ENCODE measurements at places on chromosomes 7 and 10.

GRCh38 chr10:132669208-132669861 lies 116.6 kb downstream of the NKX6-2 start:
- no peak for DNase-seq

DNA sequence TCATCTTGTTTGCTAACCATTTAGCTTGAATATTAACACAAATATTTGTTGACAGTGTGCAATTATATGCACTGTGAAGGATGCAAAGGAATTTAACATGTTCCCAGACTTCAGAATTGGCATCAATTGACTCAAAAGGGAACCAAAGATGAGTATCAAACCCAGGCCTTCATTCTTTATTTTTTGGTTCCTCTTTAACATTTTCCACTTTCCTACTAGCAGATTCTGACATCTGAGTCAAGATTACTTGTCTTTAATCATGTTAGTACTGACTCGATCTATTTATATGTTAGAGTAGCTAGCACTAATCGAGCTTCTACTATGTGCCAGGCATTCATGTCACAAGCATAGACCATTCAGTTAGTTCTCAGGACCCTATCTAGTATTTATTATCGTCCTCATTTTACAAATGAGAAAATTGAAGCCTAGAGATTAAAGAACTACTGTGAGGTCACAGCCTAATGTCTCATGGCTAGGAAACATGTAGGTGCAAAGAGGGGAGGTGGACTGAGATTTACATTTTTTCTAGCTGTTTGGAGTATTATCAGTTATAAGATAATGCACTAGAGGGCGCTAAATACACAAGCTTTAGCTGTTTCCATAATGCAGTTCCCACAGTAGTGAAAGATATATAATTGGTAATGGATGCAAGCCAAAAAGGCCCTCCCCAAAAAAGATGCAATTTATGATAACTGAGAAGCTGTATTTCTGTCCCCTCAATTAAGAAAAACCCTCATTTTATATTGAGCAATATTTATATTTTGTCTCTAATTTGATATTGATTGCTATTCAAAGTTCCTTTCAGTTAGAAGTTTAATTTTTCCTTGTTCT lies 32.9 kb upstream of the KMT2E start:
- peak; percentile 68 for DNase-seq

- no peak for DNase-seq
Measured at GRCh38 chr10:116158036-116158435, 115.0 kb downstream of the GFRA1 start.

- no peak for DNase-seq
Measured at GRCh38 chr7:136496551-136496950, 371.9 kb upstream of the CHRM2 start.

GRCh38 chr10:99565166-99565565 lies 32.4 kb downstream of the NKX2-3 start:
- DNase-seq: no peak

DNA sequence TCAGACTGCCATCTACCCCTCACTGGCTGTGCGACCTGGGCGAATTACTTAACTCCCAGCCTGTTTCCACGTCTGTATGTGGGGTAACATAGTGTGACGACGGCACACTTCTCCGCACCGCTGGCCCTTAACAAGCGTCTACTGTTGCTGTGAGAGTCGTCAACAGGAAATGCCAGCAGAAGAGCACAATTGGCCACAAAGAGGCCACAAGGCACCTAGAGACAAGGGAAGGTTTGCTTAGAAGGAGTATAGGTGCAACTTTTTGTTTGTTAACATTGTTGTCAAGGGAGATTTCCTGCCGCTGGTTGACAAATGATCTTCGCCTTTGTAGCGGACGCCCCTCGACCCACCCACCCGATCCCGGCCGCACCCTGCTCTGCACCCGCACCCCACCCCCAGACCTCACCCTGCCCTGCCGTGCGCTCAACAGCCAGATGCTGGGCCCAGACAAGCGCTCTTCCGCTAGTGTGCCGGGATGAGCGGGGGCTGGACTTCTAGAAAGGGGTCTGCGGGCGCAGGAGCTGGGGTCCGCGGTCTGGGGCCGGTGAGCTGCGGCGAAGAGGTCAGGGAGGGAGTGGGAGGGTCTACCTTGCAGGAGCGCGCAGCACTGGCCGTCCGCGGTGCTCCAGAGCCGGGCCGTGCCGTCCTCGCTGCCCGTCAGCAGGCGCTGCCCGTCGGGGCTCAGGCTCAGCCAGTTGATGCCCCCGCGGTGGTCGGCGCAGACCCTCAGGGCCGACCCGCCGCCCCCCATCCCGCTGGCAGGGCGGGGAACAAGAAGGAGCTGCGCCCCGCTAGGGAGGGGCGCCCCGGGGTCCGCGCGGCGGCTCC lies 785 bp downstream of the WDR86 start:
- DNase-seq: no peak

- DNase-seq: no peak
Measured at GRCh38 chr7:45987521-45988290, 66.6 kb upstream of the IGFBP3 start.

DNA sequence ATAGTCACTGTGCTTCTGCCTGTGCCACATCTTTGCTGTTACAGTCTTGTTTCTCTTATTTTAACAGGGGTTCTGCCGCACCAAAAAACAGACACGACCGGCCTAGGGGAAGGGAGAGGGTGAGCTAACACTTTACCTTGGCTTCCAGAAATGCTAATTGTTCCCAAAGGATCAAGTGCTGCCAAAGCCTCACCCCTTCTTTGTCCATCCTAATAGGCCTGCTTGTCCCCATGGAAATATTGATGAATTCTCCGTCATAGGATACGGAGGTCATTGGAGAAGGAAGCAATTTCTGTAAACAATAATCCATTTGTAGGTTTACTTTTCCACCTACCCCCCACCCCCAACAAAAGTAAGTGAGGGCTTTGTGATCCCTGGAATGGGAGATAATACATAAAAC lies 567.3 kb downstream of the KCNMA1 start:
- no peak for DNase-seq

GRCh38 chr10:108901781-108902618 lies 1021.3 kb downstream of the XPNPEP1 start:
- no peak for DNase-seq

DNA sequence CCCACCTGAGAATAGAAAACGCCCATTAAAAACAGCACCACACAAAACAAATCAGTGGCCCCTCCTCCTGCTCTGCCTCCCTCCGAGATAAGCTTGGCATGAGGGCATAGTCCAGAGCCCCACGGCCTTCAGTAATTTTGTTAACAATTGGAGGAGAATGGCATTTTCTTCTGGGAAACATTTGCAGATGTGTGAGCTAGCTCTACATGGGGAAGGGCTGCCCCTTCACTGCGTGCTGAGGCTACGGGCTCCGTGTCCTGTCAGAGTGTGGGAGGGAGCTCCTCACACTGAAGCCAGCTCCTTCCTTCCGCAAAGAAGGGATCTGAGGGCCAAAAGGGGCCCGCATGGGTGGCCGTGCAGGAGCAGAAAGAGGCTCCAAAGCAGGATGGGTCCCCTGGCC lies 15.2 kb downstream of the GRK5 start:
- DNase-seq: no peak

DNA sequence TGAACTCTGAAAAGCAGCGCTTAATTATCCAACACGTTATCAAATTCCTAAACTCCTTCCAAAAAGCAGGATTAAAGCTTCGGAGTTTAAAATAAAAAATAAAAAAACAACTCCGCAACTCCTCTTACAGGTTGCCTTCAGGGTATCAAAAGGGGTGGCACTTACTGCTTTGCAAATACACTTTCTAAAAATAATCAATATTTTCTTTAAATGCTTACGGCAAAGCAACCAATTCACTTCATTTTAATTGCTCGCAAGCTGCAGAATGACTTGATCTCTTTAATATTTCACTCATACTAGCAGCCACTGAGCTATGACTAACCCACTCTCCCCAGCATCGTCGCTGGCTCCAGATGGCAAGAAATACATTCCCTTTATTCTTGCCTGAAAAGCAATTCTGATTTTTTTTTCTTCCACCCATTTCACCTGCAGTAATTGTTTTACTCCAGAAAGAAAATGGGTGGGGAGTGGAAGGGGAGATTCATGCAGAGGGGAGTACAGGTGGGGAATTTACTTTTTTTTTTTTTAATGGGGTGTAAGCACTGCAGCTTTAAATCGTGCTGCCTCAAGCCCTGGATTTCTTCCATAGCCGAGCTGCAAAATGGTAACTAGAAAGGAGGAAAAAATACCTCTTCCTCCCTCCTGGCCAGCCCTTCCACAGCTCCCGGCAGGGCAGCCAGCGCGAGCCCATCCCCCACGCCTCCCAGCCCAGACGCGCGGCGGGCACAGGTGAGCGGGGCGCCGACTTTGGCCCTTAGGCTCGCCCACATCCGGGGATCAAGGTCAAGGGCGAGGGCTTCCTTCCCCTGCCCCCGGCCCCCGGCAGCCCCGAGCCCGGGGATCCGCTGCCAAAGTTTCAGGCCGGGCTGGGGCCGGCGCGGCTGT lies 54.2 kb upstream of the FHIP2A start:
- DNase-seq: no peak

DNA sequence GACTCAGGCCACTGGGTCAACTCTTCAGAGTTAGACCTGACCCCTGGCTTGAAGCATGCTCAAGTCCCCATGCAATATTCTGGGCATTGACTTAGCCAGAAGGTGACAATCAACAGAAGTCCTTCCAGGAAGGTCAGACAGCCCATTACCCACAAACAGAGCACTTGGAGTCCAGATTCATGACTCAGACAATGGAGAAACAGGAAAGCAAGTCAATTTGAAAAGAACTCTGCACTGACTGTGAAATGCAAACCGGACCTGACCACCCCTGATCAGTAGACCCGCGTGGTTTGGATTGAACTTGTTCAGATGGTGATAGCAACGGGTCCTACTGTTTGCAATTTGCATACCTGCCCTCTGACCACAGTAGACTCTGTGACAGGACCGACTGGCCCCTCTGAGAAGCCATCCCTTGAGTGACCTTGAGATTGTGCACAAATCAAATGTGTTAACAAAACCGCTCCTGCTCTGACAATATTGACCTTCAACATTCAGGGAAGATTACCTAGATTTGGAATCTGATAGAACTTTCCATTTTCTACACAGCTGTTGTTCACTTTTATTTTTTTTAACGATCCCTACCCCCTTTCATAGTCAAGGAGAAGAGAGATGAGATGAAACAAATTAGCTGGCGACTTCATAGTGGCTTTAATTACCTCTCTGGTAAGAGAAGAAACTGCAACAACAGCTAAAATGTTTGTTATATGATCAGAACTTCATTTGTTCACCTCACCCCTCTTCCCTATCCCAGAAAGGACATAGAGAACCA lies 138.7 kb downstream of the NRP1 start:
- no peak for DNase-seq

DNA sequence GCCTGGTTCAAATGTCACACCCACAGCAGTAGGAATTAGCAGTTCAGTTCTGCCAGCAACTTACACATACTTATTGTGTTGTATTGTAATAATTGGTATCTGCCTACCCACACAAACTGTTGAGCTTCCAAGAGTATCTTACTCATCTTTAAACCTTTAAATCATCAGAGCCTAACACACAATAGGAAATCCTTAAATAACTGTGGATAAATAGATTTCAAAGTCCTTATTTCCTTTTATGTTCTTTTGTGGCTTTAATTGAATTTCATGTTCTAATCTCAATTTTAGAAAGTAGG lies 3.9 kb downstream of the CASD1 start:
- no peak for DNase-seq

GRCh38 chr7:23967949-23968599 lies 258.1 kb downstream of the STK31 start:
- DNase-seq: no peak

GRCh38 chr10:133058331-133059092 lies 29.2 kb upstream of the ADGRA1 start:
- DNase-seq: no peak

DNA sequence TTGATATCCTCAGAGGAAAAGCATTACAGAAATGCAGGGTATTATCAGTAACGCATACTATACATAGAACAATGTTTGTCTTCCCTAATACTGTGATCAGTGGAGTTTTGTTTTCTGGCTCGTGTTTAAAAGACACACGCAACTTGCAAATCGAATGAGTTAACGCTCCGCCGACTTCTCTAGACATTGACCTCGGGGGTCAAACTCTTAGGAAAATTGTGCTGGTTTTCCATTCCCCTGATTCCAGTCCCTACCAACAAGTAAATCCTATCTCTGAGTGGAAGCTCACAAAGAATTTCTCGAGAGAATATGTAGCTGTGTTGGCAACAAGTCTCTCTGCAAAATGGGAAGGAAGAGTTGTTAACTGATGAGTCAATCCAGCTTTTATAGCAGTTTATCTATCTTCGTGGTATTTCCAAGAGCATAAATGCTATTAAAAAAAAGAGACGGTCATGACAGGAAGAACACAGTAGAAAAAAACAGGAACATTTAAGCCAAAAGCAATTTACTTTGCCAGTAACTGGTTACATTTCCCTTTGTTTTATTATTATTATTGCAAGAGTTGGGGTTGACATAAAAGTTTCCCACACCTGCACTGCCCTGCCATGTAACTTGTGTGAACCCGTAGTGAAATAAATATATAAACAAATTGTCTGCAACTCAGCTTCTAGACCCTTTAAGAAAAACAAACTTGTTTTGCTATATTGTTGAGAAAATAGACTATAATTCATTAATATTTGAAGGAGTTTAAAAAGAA lies 144.4 kb downstream of the ARID5B start:
- peak; percentile 38 for DNase-seq

- no peak for DNase-seq
Measured at GRCh38 chr10:10462151-10462941, 555.3 kb upstream of the CELF2 start.

- DNase-seq: peak; percentile 92
Measured at GRCh38 chr10:69048103-69048502, 39.8 kb upstream of the SRGN start.

DNA sequence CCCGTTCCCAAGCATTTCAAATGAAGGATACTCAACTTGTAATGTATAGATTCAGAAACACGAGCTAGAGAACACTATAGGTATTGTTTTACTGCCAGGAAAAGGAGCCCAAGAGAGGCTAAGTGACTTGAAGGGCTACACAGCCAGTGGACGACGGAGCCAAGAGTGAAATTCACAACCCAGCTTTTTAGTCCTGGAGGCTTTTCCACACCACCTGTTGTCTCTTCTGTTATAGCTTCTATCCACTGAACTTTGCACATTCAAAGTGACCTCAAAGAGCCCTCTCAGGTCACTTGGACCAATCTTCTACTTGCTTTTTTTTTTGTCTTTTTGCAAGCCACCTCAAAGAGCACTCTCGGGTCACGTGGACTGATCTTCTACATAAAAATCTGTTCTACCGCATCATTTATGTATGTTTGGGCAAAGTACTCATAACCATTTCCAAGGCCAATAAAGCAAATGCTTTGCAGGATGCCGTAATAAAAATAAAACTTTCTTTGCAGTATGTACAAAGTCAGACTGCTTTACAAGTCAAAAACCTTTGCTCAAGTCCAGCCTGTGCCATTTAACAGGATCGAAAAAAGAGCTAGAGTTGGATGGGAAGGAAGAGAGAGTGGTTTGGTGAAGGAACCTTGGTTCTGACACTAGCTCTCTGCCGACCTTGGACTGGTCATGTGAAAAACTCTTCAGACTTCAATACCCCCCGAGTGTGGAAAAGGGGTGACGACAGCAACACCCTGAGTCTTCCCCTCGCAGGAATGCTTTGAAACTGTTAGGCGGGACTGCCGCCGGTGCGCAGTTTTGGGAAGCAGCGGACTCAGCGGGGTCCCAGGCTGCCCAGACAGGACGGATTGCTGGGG lies 821 bp downstream of the SLC35B4 start:
- no peak for DNase-seq

Data from AML-193 (cell line).